ENCODE measurements at places on chromosomes 6 and 20.

DNA sequence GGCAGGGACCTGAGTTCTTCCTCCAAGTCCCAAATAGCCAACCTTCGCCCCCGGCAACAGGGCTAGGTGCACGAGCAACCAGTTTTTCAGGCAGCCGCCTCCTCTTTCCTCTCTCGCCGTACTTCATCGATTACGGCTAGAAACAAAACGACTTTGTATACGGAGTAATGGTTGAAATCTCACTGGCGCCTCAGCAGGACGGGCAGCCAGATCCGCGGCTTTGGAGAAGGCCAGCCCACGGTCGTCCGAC, 333 bp upstream of the SMIM13 start:
- no peak for DNase-seq

GRCh38 chr6:88164061-88164460, 2.1 kb downstream of the CNR1 start:
- DNase-seq = no peak

DNA sequence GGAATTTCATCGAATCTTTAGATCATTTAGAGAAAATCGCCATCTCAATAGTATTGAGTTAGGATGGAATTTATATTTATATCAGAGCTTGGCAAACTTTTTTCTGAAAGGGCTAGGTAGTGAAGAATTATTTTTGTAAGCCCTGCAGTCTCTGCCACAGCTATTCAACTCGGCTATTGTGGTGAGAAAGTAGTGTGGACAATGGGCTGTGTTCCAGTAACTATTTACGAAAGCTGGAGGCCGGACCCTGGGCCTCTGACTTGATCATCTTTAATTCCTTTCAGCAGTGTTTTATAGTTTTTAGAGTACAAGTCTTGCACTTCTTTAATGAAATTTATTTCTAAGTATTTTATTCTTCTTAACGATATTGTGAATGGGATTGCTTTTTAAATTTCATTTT, 201.5 kb downstream of the FARS2 start:
- DNase-seq = no peak

- no peak for DNase-seq
Observed at GRCh38 chr6:11423072-11423471, 114.5 kb upstream of the TMEM170B start.

DNA sequence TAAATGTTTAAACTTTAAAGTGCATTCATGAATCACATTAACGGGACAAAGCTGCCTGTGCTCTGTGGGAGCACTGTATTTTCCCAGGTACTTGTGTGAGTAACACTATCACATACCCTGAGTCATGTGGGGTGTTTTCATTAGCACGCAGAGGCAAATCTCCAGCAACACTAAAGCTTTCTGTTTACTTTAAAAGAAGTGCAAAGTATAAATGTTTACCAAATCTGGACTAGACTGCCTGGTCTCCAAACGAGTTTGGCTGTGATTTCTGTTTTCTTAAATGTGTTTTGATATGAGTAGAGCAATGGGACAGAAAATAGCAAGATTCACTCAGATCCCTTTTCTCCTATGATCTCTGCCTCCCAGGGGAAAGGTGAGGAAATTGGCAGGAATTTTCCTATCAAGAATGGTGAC, 28.8 kb upstream of the RIPPLY2 start:
- no peak for DNase-seq

- DNase-seq = no peak
Observed at GRCh38 chr6:25057111-25057905, 121.5 kb upstream of the RIPOR2 start.

DNA sequence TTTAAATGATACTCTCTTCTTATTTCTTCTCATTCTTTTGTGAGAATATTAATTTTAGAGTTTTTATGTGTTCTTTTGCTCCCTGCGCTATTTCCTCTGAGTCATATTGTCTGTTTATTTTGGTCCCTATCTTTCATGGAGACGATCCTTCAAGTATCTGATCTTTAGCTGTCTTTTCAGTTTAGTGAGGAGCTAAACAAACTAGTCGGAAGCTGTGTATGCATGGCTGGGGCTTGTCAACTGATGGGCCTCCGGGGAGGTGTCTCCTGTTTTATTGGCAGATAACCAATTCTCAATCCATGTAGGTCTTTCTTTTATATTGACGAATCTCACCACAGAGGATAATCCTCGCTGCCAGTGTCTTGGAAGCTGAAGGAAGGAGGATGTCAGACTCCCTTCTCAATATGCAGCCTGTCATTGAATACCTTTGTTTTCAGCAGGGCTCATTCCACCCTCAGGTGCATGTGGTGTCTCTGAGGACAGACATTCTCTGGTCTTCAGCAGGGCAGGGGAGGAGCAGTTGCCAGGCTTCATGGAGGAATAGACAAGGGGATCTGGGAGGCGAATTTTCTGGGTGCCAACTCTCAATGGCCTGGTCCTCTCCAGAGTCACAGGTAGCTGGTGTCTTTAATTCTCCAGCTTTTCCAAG, 64.9 kb downstream of the RNF182 start:
- DNase-seq = no peak

DNA sequence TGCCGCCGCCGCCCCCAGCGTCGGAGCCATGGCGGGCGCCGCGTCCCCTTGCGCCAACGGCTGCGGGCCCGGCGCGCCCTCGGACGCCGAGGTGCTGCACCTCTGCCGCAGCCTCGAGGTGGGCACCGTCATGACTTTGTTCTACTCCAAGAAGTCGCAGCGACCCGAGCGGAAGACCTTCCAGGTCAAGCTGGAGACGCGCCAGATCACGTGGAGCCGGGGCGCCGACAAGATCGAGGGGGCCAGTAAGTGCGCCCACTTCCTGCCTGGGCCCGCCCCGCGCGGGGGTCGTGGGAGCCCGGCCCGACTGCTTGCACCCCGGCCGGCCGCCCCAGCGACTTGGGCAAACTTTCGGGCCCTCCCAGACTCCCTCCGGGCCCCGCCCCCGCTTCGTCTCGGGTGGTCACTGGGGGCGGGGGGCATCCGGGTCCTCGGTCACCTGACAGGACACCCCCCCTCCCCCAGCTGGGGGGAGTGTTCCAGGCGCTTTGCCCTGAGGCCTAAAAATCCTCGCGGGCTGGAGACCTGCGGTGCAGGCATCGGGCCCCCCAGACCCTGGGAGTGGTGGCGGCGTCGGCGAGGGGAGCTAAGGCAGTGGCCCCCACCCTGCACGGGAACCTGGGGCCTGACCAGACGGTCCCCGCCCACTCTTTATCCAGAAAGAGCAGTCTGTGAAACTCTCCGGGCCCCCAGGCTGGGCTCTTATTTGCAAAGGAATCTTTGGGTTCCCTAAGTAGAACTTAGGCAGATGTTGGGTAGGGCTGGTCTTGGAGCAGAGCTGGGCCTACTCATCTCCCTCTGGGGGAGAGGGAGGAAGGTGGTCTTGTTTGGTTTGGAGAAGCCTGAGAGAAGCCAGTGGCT, 501 bp downstream of the PLCG1 start:
- DNase-seq = no peak
